ENCODE measurements at places on chromosomes 1 and 21. TPM values are rescaled to one million over a fixed set of nuclear protein-coding genes. Genes with fewer than 3 reads are reported as not detected.

The FCGR2B gene
- total RNA-seq, result not detected

The PLPP3 gene
- 243 TPM for total RNA-seq

DNA sequence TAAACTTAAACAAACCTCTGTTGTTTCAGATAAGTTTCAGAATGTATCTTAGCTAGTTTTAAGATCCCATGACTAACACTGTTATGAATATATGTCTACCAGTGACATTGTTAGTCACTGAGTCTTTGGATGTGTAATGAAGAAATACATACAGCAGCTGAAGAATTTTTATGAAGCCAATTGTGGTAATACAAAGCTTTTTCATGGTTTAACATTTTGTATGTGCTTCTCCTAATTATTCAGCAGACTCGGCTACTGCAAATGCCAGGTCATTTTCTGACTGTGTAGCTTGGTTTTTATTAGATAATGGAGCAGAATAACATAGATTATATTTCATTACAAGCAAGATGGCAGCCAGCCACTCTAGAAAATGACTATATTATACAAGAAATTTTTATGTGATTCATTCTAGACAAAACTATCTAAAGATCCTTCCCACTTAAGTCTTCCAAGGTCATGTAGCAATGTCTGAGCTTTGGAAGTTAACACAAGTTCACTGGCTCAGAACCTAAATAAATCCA lies 147.8 kb downstream of the TNFSF18 start:
- DNase-seq, result no peak

The BSND gene
- not detected for total RNA-seq

The KCNN3 gene
- under 0.01 TPM for total RNA-seq

- DNase-seq, result no peak
Observed at GRCh38 chr1:37753473-37754321, 11.2 kb downstream of the EPHA10 start.

The C1orf146 gene
- not detected for total RNA-seq

The KLHDC7A gene
- total RNA-seq, result not detected

GRCh38 chr21:45990741-45991605 lies 9.4 kb downstream of the COL6A1 start:
- DNase-seq, result peak; percentile 87

DNA sequence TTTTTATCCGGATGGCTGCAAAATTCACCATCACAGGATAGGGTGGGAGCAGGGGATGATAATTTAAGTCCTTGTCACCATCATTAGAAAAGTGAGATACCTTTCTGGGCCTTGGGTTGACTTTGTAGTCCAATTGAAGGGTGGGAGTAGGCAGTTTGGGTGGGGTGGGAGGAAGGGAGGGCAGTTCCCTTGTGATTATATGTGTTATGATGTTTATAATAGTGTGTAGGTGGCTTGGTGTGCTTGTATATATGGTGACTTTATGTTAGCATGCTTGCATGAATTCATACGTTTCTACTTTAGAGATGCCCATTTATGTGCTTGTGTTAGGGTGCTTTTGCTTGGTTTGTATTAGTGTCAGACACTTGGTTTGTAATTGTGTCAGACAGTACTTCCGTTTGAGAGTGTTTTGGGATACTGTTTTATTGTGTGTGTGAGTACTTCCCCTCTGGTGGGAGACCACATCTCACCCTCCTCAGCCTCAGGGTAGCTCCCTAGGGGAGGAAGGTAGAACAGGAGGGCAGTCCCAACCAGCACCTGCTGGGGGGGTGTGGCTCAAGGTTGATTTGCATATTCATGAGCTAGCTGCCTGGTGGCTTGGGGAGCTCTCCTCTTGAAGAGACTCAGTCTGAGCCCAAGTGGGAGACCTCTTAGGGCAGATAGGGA lies 6.3 kb upstream of the POU3F1 start:
- peak; percentile 22 for DNase-seq

The SH2D5 gene
- total RNA-seq, result 1.8 TPM

- peak; percentile 11 for DNase-seq
Observed at GRCh38 chr1:235409042-235409820, 42.0 kb downstream of the TBCE start.

- DNase-seq, result peak; percentile 57
Observed at GRCh38 chr1:25772164-25772563, 27.8 kb upstream of the SELENON start.

The PROK1 gene
- total RNA-seq, result not detected

The IVNS1ABP gene
- 91.6 TPM for total RNA-seq

- DNase-seq, result no peak
Observed at GRCh38 chr1:60415696-60416095, 342.1 kb upstream of the C1orf87 start.

The IL10 gene
- not detected for total RNA-seq

DNA sequence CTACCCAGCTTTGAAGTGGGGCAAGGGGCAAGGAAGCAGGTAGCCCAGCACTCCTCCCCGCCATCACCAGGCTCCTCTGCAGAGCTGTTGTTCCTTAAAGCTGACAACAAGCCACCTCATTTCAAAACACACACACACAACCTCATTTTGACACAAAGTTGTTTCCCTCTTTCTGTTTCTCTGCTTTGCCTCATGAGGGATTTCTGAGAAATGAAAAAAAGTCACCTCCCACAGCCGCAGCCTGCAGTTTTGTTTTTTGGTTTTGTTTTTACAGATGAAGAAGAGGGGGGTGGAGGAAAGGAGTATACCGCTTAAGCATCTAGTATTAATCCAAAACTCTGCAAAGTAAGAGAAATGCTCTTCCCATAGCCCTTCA lies 12.1 kb downstream of the MCL1 start:
- DNase-seq, result peak; percentile 66

Data from osteoblast (primary cell).